Spleen (tissue), 13 donors: ENCODE measurements at places on chromosomes 3 and 15. TPM values are rescaled to one million over a fixed set of nuclear protein-coding genes. Genes with fewer than 3 reads are reported as not detected.

- H3K36me3 ChIP-seq: no peaks in the 10 kb centered on the region
- H3K27me3 ChIP-seq: no peaks in the 10 kb centered on the region
- no peak overlapping the region for H3K4me3 ChIP-seq
- no peak for DNase-seq
- no peaks in the 10 kb centered on the region for H3K4me1 ChIP-seq
- no peak overlapping the region for H3K27ac ChIP-seq
Measured at GRCh38 chr3:155382396-155383042, 89.0 kb upstream of the STRIT1 start.

DNA sequence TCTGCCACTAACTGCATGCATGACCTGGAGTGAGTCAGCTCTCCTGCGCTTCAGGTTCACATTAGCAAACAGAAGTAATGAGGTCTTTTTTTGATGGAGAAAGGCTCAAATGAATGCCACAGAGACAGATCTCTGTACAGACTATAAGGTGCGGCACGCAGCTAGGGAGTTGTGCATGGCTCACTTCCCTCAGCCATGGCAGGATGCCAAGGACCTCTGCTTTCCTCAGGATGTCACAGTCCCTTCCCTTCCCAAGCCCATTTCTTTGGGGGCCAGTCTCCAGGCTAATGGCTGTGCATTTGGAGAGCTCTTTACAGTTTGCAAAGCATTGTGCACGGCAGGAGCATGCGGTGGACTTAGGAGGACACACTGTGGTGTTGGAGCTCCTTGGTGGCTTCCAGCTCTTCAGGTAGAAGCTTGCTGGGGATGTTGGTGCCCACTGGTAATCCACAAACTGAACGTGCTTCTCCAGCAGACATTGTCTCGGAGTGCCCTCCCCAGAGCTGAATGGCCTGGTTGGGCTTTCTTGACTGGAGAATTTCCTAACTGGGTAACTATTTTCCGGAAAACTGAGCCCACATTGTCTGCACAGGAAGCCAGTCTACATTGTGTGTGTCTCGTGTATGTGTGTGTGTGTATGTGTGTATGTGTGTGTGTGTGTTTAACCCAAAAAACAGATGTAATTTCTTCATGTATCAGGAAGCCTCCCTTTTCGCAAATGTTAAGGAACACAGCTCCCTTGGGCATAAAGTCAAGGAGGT lies 172.5 kb upstream of the TLE3 start:
- peaks cover 60% of the 10 kb centered on the region for H3K27me3 ChIP-seq
- H3K4me1 ChIP-seq: peaks cover 65% of the 10 kb centered on the region
- no peaks in the 10 kb centered on the region for H3K36me3 ChIP-seq
- peak; percentile 77 for DNase-seq

- no peak overlapping the region for H3K27ac ChIP-seq
- DNase-seq: peak; percentile 91
- H3K27me3 ChIP-seq: no peaks in the 10 kb centered on the region
- H3K36me3 ChIP-seq: no peaks in the 10 kb centered on the region
- H3K4me3 ChIP-seq: no peak overlapping the region
Measured at GRCh38 chr3:48507256-48508061, 3.5 kb upstream of the SHISA5 start.

DNA sequence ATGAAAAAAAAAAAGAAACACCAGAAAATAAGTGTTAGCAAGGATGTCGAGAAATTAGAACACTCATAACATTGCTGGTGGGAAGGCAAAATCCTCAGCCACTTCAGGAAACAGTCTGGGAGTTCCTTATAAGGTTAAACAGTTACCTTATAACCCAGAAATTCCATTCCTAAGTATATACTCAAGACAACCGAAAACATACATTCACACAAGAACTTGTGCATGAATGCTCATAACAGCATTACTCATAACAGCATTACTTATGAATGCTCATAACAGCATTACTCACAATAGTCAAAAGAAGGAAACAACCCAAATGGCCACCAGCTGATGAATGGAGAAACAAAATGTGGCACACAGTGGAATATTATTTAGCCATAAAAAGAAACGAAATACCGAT lies 34.8 kb upstream of the DCP1A start:
- no peak for DNase-seq
- H3K4me1 ChIP-seq: no peaks in the 10 kb centered on the region
- H3K27ac ChIP-seq: no peak overlapping the region
- H3K4me3 ChIP-seq: no peak overlapping the region
- H3K27me3 ChIP-seq: no peaks in the 10 kb centered on the region
- no peaks in the 10 kb centered on the region for H3K36me3 ChIP-seq

DNA sequence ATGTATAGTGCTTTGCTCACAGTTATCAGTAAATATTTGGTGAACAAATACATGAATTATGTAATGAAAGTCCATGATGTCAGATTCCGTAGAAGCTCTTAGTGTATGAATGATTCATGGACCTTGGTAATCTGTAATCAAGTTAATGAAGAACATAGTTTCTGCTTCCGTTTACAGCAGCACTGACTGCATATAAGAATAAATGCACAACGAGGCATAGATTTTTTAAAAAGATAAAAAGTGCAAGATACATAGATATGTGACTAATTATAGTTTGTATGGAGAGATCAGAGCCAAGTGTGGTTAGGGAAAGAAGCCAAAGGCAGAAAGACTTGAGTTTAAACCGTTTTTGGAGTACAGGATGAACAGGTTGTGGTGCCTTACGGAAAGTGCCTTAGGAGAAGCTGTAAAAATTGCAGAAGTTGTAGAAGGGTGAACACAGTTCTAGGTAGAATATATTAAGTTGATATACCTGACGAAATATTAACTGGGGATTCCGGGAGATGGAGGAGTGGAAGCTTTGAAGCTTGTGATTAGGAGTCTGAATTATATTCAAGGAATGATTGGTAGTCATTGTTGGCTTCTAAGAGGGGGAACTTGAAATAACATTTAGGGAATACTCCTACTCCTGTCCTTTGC lies 293.1 kb downstream of the NLGN1 start:
- no peak for DNase-seq
- H3K27ac ChIP-seq: no peak overlapping the region
- no peaks in the 10 kb centered on the region for H3K4me1 ChIP-seq
- H3K27me3 ChIP-seq: no peaks in the 10 kb centered on the region

- peaks cover 36% of the 10 kb centered on the region for H3K4me1 ChIP-seq
- DNase-seq: no peak
- no peaks in the 10 kb centered on the region for H3K36me3 ChIP-seq
- peak overlapping the region; percentile 15 for H3K4me3 ChIP-seq
- H3K27me3 ChIP-seq: no peaks in the 10 kb centered on the region
Measured at GRCh38 chr3:177357352-177358090, 160.2 kb upstream of the TBL1XR1 start.

DNA sequence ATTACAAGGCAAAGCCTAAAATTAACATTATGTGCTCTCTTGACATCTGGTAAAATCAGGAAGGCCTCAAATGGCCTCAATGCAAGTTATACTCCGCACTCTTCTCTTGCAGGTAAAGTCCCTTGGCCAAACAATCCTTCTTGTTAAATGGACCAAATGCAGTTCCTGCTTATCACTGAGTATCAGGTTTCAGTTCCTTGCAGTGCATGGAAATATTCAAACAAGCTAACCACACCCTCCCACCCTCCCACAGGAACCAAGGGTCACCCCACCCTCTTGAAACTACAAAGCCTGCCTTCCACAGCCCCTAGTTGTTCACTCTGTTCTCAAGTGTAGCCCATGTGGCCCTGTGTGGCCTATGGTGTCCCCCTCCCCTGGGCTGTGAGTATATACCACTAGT lies 171.9 kb upstream of the CADPS start:
- no peaks in the 10 kb centered on the region for H3K36me3 ChIP-seq
- no peaks in the 10 kb centered on the region for H3K4me1 ChIP-seq
- no peak for DNase-seq
- no peak overlapping the region for H3K4me3 ChIP-seq

GRCh38 chr3:151611419-151611818 lies 122.3 kb upstream of the AADACL2 start:
- no peak overlapping the region for H3K27ac ChIP-seq
- DNase-seq: no peak
- H3K4me1 ChIP-seq: no peaks in the 10 kb centered on the region
- H3K36me3 ChIP-seq: no peaks in the 10 kb centered on the region

DNA sequence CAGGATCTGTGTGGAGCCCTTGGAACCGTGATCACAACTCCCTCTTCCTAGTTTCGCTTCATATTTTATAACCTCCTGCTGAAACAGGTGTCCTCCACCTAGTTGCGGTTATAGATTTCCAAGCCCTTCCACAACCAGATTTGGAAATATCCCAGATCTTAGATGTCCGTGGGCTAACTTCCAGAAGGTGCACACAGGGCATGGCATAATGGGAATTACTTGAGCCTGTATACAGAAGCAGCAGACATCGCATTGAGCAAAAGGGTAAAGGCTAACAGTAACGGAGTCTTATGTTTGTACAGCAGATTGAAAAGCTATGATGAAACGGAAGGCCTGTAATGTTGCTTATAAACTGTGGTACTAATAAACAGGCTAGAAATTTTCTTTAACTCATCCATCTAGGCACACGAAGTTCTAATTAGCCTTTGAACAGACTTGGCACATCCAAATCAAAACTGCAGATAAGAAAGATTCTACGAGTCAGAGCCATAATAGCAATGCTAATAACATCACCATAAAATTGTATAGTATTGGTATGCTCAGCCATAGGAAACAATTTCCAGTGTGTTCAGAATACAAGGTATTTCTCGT lies 1.2 kb upstream of the USF3 start:
- H3K4me1 ChIP-seq: peaks cover 51% of the 10 kb centered on the region
- H3K27me3 ChIP-seq: no peaks in the 10 kb centered on the region
- H3K4me3 ChIP-seq: peak overlapping the region; percentile 85
- H3K36me3 ChIP-seq: no peaks in the 10 kb centered on the region
- DNase-seq: no peak

GRCh38 chr15:85457392-85457968 lies 77.1 kb downstream of the AKAP13 start:
- no peaks in the 10 kb centered on the region for H3K27me3 ChIP-seq
- no peaks in the 10 kb centered on the region for H3K4me1 ChIP-seq
- H3K4me3 ChIP-seq: no peak overlapping the region
- H3K36me3 ChIP-seq: no peaks in the 10 kb centered on the region
- peak overlapping the region; percentile 4 for H3K27ac ChIP-seq

DNA sequence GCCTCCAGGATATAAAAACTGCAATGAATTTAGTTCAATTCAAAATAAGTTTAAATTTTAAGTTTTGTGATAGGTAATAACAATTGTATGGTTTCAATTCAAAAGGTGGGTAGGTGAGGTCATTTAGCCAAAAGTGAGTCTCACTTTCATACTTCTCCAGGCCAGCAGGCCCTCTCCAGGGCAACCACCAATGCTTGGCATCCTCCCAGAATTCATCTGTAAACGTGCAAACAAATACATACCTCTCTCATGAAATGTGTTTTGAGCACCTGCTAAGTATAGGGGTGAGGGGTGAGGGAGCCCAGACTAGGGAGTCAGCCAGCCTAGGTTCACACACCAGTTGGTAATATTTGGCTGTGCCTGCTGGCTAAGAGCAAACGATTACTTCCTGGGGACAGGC lies 22.0 kb upstream of the RBSN start:
- H3K27me3 ChIP-seq: no peaks in the 10 kb centered on the region
- H3K27ac ChIP-seq: no peak overlapping the region
- DNase-seq: no peak

The ADCY5 gene
- 12.0 TPM for total RNA-seq

The NME9 gene
- total RNA-seq: 0.52 TPM

The ANKRD34C gene
- total RNA-seq: not detected

The ZNF80 gene
- total RNA-seq: 2.2 TPM
